ENCODE measurements at places on chromosomes 5 and 9.

DNA sequence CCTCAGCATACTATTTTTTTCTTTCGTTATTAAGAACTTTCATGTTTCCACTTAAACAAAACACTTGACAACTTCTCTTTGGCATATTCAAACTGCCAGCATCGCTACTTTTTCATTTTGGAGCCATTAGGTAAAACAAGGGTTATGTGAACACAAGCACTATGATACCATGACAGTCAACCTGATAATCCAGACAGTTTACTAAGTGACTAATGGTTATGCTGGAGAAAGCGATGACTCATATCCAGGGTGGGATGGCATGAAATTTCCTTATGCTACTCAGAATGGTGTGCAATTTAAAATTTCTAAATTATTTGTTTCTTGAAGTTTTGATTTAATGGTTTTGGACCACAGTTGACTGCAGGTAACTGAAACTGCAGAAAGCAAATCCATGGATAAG lies 29.9 kb upstream of the PRSS3 start:
- DNase-seq = no peak

DNA sequence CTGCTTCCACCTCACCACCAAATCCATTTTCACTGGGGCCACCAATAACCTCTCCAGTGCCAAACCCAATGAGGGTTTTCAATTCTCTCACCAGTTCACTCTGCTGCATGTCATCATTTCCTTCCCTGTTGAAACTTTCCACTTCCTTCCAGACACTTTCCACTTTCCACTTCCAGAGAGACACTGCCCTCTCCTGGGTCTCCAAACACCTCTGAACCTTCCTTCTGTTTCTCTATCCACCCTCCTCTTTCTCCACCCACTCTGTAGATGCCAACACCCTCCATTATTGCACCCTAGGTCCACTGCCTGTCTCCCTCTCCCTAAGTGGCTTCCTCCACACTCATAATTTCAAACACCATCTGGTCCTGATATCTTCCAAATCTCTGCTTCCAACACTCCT lies 39.6 kb downstream of the PDE6A start:
- no peak for DNase-seq

DNA sequence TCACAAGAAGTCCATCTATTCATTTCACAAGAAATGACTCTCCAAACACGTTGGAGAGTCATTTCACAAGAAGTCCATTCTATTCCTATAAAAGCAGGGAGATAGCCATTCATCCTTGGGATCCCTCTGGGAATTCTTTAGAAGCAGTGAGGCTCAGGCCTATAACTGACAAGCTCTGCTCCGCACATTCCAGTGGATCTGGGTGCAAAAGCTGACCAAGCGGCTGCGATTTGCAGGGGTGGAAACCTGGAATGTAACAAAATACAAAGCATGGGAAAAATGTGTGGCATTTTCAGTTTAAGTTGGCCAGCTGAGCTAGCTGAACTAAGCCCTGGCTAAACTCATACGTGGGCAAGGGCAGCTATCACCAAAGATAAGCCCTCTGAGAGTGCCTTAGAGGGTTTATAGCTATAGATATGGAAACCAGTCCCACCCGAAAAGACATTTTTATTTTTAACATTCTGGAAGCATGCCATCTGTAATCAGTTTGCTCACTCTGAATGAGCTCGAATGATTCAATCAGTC lies 8.7 kb downstream of the TAS2R1 start:
- DNase-seq = no peak

- no peak for DNase-seq
Measured at GRCh38 chr5:10468256-10468655, 26.6 kb downstream of the ROPN1L start.

GRCh38 chr5:109692852-109693251 lies 3.1 kb downstream of the MAN2A1 start:
- peak; percentile 41 for DNase-seq

DNA sequence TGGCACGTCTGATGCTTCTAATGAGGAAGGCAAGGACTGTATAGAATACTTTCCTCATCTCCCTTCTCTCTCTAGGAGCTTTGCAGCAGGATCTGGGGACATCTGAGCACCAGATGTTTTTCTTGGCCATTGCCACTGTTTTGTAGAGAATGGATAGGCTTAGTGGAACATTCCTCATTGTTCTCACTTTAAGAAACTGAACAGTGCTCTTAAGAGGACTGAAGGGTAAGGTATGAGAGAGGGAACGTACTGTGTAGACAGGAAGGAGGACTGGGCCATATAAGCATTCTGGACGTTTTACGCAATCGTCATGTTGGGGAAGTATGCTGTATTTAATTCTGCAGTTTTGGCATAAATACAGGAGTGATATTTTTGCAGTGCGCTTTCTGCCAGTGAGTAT lies 70.6 kb downstream of the SMARCA2 start:
- peak; percentile 61 for DNase-seq

DNA sequence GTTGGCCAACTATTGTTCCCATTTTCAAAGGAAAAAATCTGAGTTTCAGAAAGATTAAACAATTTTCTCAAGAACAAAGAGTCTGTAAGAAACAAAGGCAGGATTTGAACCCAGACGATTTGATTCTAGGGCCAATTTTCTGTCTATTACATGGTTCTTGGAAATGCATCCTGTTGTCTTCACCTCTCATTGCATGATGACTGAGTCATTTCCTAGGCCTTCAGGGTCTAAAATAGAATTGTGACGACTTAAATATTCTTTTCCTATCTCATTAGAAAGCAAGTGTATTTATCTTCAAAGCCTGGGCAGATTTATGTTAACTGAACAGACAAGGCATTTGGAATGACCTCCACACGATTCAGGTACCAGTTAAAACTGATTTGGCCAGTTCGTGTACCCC lies 512.9 kb downstream of the NTRK2 start:
- no peak for DNase-seq

GRCh38 chr5:93584596-93585040 lies 1.6 kb downstream of the NR2F1 start:
- no peak for DNase-seq
